ENCODE measurements at places on chromosomes 5 and 9.
A peak's percentile ranks its signal among the peaks of the same experiment; 100 is the strongest.

DNA sequence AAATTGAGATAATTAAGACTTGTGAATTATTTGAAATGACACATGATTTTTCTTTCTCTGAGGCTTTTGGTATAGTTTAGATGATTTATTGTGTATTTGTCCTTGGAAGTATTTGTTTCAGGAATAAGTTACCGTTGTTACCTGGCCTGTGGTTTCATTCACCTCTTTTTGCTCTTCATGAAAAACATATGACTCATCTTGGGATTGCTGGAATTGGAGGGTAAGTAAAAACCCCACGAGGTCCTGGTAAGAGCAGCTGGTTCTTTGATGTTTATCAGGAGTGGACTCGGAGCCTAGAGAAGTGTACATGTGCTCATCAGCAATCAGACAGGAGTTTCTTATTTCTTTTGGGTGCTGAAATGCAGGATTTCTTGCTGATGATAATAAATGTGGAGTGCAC, 275.3 kb downstream of the PSAT1 start:
- no peak for DNase-seq

GRCh38 chr5:165775111-165775510, 2269.7 kb downstream of the MAT2B start:
- DNase-seq, result no peak

GRCh38 chr5:6328173-6328572, 50.2 kb downstream of the MED10 start:
- DNase-seq, result peak; percentile 24

DNA sequence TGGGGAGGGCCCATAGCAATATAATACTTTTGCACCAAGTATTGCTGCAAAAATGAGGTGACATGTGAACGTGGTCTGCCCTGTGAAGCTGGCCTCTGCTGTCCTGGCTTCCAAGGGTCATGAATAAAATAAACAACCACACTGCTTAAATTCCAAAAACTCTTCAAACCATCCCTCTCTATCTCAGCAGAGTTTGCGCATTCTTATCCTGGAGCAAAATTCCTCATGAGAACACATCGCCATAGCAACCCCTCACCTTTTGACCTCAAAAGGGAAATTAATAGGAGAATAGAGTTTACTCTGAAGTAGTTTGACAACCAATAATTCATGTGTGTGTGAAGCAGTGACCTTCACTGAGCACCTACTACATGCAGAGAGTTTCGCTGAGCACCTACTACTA, 342.9 kb downstream of the SPOCK1 start:
- no peak for DNase-seq

DNA sequence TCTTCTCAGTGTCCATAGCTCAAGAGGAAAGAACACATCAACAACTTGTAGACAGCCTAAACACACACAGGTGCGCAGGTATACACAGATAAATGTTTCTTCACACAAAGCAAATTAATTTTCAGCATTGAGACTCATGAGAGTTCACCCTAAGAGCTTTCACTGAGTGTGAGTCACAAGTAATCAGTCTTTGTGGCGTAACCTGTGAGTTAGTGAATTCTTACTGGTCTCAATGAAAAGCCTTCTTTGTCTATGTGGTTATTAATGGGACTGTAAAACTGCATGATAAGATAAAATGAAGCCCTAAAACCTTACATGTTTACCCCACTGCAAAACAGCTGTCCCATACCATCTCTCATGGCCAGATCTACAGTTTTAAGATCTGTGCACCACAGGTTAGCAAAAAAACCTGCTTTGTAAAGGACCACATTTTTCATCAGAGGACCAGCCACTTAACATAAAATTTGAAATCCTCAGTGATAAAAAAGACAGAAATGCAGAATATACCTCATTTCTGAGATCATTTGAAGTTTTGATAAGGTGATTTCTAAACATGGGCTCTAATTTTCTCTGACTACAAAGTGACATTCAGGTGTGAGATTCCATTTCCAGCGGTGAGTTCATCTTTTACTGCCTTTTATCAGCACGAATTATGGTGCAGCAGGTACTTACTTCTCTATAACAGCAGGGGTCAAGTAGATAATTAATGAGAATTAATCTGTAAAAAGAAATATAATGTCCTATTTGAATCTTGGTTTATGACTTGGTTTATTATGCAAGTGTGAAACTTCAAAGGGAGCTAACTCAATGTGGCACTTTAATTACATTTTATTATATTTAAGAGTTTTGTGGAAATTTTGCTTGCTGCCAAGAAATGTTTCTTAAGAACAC, 335.7 kb upstream of the PIK3R1 start:
- DNase-seq, result no peak

GRCh38 chr9:115615000-115615401, 497.0 kb upstream of the TNC start:
- no peak for DNase-seq

- DNase-seq, result no peak
These were observed 161.8 kb downstream of the AUH start for GRCh38 chr9:91199739-91200497.

- DNase-seq, result no peak
These were observed 23.2 kb downstream of the AHRR start for GRCh38 chr5:344668-345067.

GRCh38 chr5:124182133-124182532, 564.3 kb downstream of the ZNF608 start:
- no peak for DNase-seq

GRCh38 chr5:9547122-9547947, 1.5 kb upstream of the SEMA5A start:
- DNase-seq, result peak; percentile 83

GRCh38 chr9:9216934-9217333, 1395.9 kb downstream of the PTPRD start:
- no peak for DNase-seq

All from femur (tissue), 1 donor.